ENCODE measurements at places on chromosomes 7 and 10.

DNA sequence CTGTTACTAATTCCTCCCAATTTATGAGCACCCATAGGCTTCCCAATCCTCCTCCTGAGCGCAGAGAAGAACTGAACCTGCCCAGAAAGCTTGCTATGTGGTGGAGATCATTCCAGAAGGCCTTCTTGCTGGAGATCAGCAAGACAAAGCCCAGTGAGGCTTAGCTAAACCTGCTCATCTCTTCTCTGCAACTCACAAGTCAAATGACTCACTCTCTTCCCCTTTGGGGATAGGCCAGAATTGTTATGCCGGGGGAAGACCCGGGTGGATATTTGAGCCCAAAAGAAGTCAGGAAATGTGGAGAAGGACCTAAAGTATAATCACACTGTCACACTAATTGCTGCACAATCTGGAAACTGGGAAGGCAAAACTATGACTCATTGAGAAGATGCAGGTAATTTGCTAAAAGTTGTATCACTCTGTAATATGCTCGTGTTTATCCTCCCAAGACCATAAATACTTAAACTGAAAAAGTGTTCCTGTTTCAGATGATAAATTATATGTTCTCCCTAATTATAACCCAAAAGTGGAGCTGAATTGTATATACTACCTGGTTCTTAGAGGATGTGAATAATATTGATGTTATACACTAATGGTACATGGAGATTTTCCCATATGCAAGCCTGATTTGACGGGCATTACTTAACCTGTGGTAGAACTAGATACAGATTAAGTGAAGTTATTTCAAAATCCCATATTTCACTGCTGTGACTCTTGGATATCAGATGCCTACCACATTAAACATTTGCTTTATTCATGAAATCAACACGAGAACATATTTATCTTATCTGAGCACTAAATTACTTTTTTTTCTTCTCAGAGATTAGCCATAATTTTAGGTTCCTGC is 6.4 kb downstream of the NEBL start:
- no peak for DNase-seq

- DNase-seq, result no peak
Measured at GRCh38 chr10:47348661-47349470, 703 bp downstream of the RBP3 start.

DNA sequence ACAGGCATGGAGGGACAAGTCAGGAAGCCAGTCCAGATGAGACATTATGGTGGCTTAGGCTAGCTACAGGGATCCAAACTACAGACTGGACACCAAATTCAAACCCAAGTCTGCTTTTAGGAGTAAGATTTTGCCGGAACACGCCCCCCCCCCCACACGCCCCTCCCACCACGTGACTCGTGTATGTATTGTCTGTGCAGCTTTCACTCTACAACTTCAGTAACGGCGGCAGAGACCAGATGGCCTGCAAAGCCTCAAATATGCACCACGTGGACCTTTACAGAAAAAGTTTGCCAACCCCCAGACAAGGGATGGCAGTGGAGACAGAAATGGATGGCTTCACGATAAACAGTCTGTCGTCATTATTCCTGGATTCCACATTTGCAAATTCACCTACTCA is 14.5 kb downstream of the HIPK2 start:
- no peak for DNase-seq

GRCh38 chr10:74542077-74542476 is 284.3 kb upstream of the KAT6B start:
- DNase-seq, result no peak

GRCh38 chr7:71465741-71466189 is 333.8 kb downstream of the GALNT17 start:
- DNase-seq, result no peak

GRCh38 chr10:119252470-119253151 is 45.2 kb downstream of the GRK5 start:
- no peak for DNase-seq

DNA sequence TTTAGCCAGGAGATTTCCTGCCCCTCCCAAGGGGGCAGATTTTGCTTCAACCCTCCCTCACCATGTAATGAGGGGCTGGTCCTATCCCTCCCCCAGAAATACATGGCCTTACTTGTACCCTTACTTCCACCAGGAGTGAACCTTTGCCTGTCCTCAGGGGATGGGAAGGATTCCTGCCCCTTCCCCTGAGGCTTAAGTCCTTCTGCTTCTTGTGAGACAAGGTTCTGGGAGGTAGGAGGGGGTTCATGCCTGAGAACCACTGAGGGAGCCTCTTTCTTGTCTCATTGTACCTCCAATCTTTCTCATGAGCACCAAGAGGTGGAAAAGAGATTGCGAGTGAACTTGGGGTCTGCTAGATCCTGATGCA is 19.5 kb upstream of the MUC3A start:
- no peak for DNase-seq

DNA sequence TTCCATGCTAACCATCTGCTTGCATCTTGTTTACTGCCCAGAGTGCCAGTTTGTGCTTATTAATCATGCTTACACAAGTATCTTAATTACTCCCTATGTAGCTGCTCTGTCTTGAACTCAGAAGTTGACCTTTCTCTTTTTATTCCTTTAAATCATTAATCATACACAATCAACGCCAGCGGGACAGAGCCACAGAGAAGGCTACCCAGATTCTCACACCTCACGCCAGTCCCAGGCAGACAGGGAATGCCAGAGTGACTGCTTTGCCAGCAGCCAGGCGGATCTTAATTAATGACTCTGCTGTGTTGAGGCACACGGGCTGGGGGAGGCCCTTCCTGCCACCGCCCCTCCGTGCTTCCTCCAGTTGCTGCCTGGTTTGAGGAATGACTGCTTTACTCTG is 229.4 kb downstream of the LRMDA start:
- no peak for DNase-seq

- DNase-seq, result no peak
Measured at GRCh38 chr7:135744938-135745702, 3.5 kb downstream of the FAM180A start.

GRCh38 chr10:52770904-52771303 is 1.7 kb downstream of the MBL2 start:
- no peak for DNase-seq

DNA sequence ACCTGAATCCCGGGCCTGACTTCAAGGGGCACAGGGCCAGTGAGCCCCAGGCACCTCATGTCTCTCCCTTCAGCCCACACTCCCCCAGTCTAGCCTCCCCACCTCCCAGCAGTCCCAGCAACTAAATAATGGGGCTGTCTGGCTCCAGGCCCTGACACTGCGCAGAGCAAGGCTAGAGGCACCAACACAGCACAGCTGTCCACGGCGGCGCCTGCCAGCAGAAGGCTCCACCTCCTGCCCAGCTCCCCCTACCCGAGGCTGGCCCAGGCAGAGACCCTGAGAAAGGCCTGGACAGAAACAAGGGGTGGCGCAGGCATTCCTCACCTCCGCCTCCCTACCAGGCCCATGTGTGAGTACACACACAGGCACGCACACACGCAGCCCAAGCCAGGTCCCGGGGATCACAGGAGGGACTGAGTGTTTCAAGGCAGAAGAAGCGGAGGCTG is 6.1 kb downstream of the KCNH2 start:
- no peak for DNase-seq

DNA sequence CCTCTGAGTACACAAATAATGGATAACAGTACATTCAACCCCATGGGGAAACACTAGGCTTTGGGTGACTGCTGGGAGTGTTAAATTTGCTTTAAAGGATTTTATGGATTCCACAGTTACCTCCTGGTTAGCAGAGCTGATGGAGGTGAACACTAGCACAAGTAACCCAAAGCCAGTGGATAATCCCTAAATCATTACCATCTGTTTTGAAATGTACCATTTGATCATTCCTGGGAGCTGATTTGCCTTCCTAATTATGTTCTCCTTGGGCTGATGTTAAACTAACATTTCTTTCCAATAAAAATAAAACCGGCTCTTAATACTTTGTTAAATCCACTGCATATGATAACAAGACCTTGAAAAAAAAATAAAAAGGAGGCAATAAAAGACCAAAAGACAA is 493.9 kb downstream of the PLXNA4 start:
- DNase-seq, result no peak

DNA sequence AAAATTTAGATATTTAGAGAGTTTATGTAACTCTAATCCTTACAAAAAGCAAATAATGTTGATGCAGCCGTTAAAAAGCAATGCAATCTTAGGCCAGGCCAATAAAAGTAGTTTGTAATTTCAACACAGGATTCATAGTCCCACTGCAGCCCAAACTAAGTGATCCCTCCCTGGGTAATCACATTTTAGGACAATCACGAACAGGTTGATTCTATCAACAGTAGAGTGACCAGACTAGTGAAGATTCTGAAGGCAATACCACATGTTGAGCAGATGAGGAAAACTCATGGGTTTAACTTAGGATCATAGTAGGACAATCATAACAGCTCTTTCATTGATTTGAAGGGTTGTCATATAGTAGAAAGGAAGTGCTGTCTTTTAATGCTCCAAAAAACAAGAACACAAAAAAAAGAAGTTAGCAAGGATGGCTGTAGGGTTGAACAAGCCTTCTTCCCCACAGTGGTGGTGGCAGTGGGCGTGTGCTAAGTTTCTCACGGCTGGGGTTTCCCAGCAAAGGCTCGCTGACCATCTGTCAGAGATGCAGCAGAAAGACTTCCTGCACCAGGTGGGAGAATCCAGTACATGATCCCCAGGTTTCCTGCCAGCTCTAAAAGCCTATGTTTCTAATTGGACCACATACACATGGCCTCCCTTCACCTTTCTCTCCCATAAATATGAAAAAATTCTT is 212.2 kb downstream of the CHRM2 start:
- DNase-seq, result no peak

DNA sequence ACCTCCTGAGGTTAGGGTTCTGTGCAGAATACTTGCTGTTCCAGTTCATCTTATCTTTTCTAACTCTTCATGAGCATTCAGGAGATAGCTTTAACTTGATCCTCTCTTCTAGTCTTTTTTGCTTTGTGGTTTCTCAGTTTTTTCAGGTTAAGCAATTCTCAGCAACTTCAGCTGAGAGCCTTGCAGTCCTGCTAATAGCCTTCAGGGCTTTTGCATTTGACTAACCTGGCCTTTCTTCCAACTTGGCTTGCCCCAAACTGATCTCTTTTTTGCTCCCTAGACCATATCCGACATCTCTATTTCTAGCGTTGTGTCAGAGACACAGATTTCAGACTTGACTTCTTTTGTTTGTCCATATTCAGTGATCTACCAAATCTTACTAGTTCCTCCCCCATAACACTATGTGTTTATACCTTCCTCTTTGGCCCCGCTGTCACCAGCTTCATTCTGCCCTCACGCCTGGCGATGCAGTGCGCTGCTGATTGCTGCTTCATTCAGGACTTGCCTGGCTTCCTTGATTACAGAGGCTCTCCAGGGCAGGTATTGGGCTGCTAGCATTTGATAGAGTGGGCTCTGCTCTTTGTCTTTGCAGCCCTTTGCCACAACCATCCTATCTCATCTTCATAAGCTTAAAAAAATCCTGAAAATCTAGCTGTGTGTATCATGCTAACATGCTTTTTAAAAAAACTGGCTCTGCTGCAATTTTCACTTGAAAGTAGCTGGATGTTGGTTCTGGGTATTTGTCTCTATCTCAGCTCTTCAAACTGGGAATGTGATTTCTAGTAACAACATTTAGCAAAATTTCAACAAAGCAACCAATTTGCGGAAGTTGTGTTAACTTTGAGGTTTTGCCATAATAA is 9.6 kb downstream of the CUL1 start:
- DNase-seq, result no peak

- DNase-seq, result no peak
Measured at GRCh38 chr7:46932676-46933424, 649.1 kb downstream of the TNS3 start.

DNA sequence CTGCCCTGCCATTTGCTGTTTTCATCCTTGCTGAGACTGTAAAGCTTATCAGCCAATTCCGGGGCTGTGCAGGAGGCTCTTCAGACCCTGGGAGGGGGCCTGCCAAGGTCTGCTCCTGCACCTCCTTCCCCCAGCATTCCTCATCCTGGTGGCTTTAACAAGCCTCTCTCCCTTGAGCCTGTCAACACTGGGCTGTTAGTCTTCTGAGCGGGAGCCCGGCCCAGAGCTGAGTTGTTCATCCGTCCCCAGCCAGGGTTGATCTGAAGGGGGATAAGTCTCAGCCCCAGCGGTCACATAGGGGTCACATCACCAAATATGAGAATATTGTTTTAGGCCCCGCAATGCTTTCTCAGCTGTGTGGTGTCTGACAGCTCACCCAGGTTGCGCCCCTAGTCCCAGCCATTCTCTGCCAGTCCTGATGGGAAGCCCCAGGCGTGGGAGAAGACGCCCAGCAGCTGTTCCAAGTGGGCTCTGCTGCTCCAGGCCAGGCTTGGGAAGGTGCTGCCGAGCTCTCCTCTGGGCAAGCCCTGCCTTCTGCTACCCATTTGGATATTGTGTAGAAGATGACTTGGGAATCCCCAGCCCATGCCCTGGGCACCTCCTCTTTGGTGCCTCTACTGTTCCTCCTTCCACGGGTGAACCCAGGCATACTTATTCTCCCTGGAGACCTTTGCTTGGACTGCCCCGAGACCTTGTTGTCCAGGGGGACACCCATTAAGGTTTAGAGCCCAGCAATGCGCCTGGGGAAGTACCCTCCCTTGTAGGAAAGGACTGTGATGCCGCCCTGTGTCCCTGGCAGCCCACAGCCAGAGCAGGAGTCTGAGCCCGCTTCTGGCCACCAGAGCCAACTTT is 23.5 kb upstream of the TRIM8 start:
- no peak for DNase-seq

- DNase-seq, result no peak
Measured at GRCh38 chr10:109784236-109784635, 139.1 kb downstream of the XPNPEP1 start.

DNA sequence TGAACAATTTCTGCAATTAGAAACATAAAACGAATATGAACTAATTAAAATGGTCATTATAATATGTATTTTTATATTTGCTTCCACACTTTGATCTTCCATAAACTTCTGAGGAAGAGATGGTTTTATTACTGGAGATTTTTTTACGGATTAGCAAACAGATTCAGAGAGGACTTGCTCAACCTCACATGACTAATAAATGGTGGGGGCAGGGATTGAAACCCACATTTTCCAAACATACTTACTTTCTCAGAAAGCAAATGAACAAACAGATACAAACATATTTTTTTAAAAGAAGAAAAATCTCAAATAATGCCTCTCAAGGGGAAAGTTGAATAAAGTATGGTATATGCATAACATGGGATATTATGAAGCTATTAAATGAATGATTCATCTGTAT is 18.3 kb downstream of the ANKMY2 start:
- no peak for DNase-seq

- no peak for DNase-seq
Measured at GRCh38 chr10:85492684-85493083, 873.9 kb downstream of the GRID1 start.

- no peak for DNase-seq
Measured at GRCh38 chr10:96616961-96617360, 30.1 kb upstream of the TM9SF3 start.

- DNase-seq, result no peak
Measured at GRCh38 chr10:21508706-21509331, 16.7 kb downstream of the SKIDA1 start.

DNA sequence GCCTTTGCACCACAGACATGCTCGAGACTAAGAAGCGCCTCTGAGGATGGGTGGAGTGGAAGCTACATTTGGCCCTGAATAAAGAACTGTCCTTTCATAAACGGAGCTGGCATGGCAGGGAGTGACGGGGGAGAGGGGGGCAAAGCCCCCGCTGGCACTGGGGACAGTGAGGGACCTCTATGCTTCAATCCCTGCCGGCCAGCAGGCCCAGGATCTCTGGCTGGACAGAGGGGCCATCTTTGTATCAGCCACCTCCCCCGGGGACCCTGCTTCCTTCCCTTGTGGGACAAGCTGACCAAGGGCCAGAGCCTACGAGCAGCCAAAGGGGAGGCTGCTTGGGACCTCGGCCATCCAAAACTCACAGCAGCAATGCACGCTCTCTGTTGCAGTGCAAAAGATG is 28.2 kb upstream of the ECHDC3 start:
- no peak for DNase-seq
